NAMALWA (cell line): ENCODE measurements at places on chromosomes 13 and 19.

DNA sequence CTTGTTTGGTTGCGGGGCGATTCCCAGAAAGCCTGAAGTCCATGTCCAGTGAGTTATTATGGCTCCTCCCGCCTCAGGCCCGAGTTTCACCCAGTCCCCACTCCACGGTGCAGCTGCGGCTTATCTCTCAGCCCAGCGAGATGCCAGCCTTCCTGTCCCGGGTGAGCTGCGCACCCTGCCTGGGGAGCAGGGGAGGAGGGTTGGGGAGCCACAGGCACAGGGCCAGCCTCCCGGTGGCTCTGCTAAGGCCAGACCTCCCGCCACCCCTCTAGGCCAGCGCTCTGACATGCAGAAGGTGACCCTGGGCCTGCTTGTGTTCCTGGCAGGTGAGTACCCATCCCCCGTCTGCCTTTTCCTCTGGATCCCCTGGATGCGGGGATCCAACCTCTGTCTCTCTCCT, 3.5 kb downstream of the FXYD3 start:
- DNase-seq, result no peak

- DNase-seq, result peak; percentile 29
These were observed 4.0 kb downstream of the PTBP1 start for GRCh38 chr19:801030-801860.

- no peak for DNase-seq
These were observed 249.4 kb downstream of the PCCA start for GRCh38 chr13:100338275-100338674.

GRCh38 chr19:2013683-2013961, 1.9 kb downstream of the BTBD2 start:
- DNase-seq, result no peak

- DNase-seq, result no peak
These were observed 75.3 kb upstream of the SCEL start for GRCh38 chr13:77460195-77460594.

DNA sequence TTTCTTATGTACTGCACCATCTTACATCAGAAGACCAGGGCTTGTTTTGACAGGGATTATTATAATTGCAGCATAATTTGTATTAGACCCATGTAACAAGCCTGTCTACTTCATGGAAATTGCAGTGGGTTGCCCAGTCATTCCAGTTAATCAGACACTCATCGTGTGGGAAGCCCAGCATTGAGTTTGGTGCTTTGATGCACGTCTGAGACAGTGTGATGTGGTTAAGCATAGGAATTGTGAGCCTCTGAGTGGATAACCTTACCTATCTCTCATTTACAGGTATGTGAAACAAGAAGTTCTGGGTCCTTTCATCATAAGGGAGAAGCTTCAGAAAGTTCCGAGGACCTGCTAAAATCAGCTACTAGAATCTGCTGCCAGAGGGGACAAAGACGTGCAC, 12.8 kb downstream of the RGCC start:
- DNase-seq, result no peak

DNA sequence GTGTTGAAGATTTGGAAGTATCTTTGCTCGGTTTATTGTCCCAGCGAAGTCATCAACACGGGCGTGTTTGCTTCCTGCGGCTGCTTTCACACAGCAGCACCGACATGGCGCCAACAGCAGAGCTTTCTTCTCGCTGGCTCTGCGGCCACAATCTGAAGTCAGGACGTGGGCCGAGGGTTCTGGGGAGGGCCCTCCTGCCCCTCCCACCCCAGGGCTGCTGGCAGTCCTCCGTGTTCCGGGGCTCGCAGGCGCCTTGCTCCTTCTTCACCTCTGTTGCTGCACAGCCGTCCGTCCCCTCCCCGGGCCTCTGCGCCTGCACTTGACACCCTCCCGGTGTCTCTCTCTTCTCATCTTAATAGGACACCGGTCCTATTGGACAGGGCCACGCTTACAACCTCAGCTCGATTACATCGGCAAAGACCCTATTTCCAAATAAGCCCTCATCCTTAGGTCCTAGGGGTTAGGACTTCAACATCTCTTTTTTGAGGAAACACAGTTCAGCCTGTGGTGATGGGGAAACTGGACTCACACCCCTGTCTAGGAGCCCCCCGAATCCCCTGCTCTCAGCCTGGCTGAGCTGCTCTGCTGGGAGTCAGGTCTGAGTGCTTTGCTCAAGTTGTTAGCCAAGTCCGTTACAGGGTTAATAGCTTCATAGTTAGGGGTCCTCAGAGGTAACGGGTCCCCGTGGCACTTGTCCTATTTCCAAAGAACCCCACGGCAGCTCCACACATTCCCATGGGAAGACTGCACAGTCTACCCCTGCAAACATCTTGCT, 2.7 kb upstream of the TEX29 start:
- no peak for DNase-seq

DNA sequence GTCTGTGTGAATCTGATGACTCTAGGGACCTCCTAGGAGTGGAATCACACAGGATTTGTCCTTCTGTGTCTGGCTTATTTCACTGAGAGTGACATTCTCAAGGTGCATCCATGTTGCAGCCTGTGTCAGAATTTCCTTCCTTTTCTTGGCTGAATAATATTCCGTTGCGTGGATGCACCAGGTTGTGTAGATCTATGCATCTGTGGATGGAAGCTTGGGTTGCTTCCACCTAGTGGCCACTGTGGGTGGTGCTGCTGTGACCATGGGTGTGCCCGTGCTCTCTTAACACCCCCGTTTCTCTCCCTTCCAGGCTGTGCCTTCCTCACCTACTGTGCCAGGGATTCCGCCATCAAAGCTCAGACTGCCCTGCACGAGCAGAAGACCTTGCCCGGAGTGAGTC, 26.2 kb downstream of the CELF5 start:
- DNase-seq, result peak; percentile 61
